ENCODE measurements at places on chromosomes 5 and 9. TPM values are rescaled to one million over a fixed set of nuclear protein-coding genes. Genes with fewer than 3 reads are reported as not detected.

The CDKN2B gene
- total RNA-seq, result 0.04 TPM

The TRIM14 gene
- total RNA-seq, result 45.1 TPM

The CDO1 gene
- total RNA-seq, result 0.29 TPM

The ACSL6 gene
- total RNA-seq, result 23.4 TPM

The GRAMD2B gene
- total RNA-seq, result 10.1 TPM

The CDKN2A gene
- 2.2 TPM for total RNA-seq

The BAAT gene
- total RNA-seq, result not detected

The SYK gene
- total RNA-seq, result 0.08 TPM

The OBP2A gene
- total RNA-seq, result not detected

The TRPM6 gene
- total RNA-seq, result not detected

The SLC34A1 gene
- not detected for total RNA-seq

The C5orf58 gene
- total RNA-seq, result not detected

The TAL2 gene
- not detected for total RNA-seq

The GFI1B gene
- not detected for total RNA-seq

The FBN2 gene
- not detected for total RNA-seq

The TRIM36 gene
- total RNA-seq, result 0.40 TPM

The SH3RF2 gene
- total RNA-seq, result not detected

The NME5 gene
- not detected for total RNA-seq

The PCA3 gene
- total RNA-seq, result not detected

The TOR4A gene
- 4.8 TPM for total RNA-seq

The IL12B gene
- total RNA-seq, result not detected

The ZNF462 gene
- 0.06 TPM for total RNA-seq

The ADAMTS2 gene
- not detected for total RNA-seq

The SURF6 gene
- 33.0 TPM for total RNA-seq

The PRDM9 gene
- not detected for total RNA-seq
